ENCODE measurements at places on chromosomes 2 and 18. TPM values are rescaled to one million over a fixed set of nuclear protein-coding genes. Genes with fewer than 3 reads are reported as not detected.

MLPH gene
- total RNA-seq = 41.4 TPM

DNA sequence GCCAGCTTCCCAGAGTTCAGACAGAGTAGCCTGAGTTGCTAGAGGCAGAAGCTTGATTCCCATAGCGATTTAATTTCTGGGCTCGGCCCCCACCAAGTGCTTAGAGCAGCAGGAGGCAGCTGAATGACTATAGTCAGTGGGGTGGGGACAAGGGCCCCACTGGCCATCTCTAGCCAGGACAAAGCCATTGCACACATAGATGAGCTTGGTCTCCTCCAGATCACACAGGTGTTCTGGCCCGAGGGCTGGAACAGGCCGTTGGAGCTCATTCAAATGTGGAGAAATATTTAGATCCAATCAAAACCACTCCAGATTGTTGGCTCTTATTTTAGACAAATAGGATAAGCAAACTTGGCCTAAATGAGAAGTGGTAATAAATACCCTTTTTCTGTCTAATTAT is 287.3 kb upstream of the NCKAP5 start:
- no peak for DNase-seq

PDE6D gene
- 22.6 TPM for total RNA-seq

- DNase-seq = no peak
Observed at GRCh38 chr2:128372621-128373341, 54.1 kb upstream of the HS6ST1 start.
